ENCODE measurements at places on chromosomes 11 and 22.

DNA sequence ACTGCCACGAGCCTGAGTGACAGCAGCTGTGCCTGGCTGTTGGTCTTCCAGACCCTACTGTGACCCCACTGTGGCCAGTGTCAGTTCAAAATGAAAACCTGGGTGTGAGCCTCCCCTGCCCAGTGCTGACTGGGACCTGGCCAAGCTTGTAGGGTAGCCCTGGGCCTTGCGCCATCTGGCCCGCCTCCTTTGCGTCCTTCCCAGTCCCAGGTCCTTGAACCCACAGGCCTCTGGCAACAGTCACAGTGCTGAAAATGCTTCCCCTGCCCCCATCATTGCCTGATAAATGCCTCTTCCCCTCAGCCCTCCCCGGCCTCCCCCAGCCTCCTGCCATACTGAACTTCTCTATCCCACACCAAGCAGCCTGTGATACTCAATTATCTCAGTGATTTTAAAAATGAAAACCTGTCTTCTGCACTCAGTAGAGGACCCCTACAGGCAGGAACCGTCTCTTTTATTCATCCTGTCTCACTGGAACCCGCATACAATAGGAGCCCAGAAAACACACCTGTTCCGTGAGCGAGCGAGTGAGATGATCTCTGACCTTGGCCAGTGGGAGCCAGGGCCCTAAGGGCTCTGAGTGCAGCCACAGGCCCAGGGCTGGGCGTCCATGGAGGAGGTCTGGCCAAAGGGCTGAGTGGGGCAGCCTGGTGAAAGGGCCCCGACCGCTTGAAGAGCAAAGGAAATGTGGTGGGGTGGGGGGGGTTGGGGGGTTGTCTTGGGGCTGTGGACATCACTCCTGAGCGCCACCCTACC lies 49.7 kb upstream of the TTLL12 start:
- no peaks in the 10 kb centered on the region for H3K27me3 ChIP-seq
- H3K27ac ChIP-seq: no peak overlapping the region
- H3K4me3 ChIP-seq: no peak overlapping the region
- no peak for DNase-seq
- H3K36me3 ChIP-seq: no peaks in the 10 kb centered on the region

DNA sequence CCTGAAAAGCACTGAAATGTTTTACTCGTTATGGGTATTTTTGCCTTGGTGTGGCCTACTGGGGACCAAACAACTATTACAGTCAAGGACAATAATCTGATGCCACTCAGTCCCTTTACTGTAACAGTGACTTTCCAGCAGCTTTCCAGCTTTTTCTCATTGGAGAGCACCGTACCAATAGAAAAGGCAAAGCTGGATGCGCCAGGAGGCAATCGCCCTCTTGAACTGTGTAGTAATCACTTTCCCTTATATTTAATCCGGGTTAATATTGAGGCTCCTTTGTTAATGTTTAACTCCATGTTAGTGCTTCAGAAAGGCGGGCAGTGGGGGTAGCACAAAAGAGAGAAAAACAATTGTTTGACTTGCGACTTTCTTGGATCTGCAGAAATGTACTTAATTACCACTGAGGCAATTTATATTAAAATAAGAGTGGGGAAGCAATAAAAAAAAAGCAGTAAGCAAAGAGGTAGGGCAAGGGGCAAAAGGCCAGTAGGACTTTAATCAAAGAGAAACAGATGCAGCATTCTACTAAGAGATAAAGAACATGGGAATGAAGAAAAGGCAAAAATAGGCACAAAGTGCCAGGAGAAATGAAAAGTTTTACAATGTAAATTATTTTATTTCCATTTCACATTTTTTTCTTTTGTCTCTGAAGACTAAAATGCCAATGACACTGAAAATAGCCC lies 81.6 kb downstream of the LRRC4C start:
- H3K27ac ChIP-seq: no peak overlapping the region
- H3K36me3 ChIP-seq: no peaks in the 10 kb centered on the region
- H3K4me1 ChIP-seq: peaks cover 5% of the 10 kb centered on the region

GRCh38 chr22:33923033-33923432 lies 2.8 kb upstream of the LARGE1 start:
- no peak overlapping the region for H3K4me3 ChIP-seq
- H3K4me1 ChIP-seq: no peaks in the 10 kb centered on the region
- peaks cover 42% of the 10 kb centered on the region for H3K27me3 ChIP-seq
- no peaks in the 10 kb centered on the region for H3K36me3 ChIP-seq
- DNase-seq: no peak

DNA sequence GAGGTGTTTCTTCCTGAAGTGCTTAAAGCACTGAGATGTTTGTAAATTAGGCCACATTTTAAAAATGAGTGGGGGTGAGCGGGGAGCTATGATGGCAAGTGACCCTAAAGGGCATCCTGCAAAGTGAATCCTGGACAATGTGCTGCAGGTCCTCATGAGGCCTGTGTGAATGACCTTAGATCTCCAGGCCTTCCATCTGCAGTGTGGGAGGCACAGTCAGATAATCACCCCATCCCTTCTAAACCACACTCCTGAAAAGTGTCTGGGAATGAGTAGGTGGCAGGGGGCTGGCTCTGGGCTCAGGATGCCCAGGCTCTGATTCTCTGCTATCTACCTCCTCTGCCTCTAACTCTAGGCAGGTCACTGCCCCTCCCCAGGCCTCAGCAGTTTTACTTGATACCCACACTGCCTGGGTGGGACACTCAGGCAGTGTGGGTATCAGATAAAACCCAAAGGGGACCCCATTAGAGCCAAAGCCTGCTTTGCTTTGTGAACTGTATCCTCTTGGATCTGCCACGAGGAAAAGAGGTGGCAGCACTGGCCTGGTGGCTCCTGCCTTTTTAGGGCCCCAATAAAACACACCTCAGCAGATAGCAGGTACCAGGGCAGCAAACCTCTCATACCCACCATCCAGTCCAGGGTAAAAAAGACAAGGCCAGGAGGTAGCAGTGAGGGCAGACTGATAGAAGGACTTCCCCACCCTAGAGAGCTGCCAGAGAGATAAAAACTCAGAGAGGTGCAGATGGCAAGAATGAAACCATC lies 10.5 kb downstream of the STARD10 start:
- peaks cover 14% of the 10 kb centered on the region for H3K4me1 ChIP-seq
- DNase-seq: no peak
- H3K36me3 ChIP-seq: no peaks in the 10 kb centered on the region
- no peaks in the 10 kb centered on the region for H3K27me3 ChIP-seq
- H3K27ac ChIP-seq: no peak overlapping the region

GRCh38 chr11:1146365-1146764 lies 11.4 kb upstream of the MUC5AC start:
- no peaks in the 10 kb centered on the region for H3K27me3 ChIP-seq
- no peak for DNase-seq
- H3K36me3 ChIP-seq: no peaks in the 10 kb centered on the region
- H3K4me1 ChIP-seq: no peaks in the 10 kb centered on the region

GRCh38 chr22:43349636-43350035 lies 6.5 kb upstream of the SCUBE1 start:
- H3K4me3 ChIP-seq: no peak overlapping the region
- no peaks in the 10 kb centered on the region for H3K36me3 ChIP-seq
- DNase-seq: no peak
- no peak overlapping the region for H3K27ac ChIP-seq
- no peaks in the 10 kb centered on the region for H3K4me1 ChIP-seq

GRCh38 chr11:27061461-27061821 lies 20.8 kb downstream of the BBOX1 start:
- H3K36me3 ChIP-seq: no peaks in the 10 kb centered on the region
- DNase-seq: no peak
- no peak overlapping the region for H3K4me3 ChIP-seq
- H3K4me1 ChIP-seq: no peaks in the 10 kb centered on the region

DNA sequence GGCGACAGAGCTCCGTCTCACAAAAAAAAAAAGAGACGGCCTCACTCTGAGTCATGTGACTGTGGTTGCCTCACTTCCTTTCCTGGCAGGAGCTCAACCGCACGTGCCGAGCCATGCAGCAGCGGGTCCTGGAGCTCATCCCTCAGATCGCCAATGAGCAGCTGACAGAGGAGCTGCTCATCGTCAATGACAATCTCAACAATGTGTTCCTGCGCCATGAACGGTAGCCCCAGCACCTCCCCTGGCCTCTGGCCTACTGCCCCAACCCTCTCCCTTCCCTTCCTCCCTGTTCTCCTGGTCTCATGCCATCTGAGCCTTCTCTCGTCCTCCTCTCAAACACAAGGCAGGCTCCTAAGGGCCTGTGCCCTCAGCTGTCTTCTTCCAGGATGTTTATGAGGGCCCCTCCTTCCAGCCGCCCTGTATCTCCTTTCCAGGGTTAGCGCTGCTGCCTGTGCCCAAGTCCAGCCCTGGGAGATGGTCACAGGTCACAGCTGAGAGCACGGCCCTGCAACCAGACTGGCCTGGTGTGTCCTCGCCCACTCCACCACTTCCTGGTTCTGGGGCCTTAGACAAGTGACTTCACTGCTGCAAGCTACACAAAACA lies 30.7 kb downstream of the TOM1 start:
- no peak overlapping the region for H3K4me3 ChIP-seq
- peak overlapping the region; percentile 53 for H3K27ac ChIP-seq
- H3K36me3 ChIP-seq: peaks cover 5% of the 10 kb centered on the region
- no peaks in the 10 kb centered on the region for H3K27me3 ChIP-seq

- no peaks in the 10 kb centered on the region for H3K27me3 ChIP-seq
- H3K4me3 ChIP-seq: no peak overlapping the region
- no peaks in the 10 kb centered on the region for H3K4me1 ChIP-seq
- no peak for DNase-seq
- no peak overlapping the region for H3K27ac ChIP-seq
- H3K36me3 ChIP-seq: no peaks in the 10 kb centered on the region
These were observed 12.9 kb downstream of the TIMP3 start for GRCh38 chr22:32814285-32814860.

GRCh38 chr11:67274768-67275605 lies 8.7 kb downstream of the GRK2 start:
- no peak for DNase-seq
- H3K36me3 ChIP-seq: peaks cover 26% of the 10 kb centered on the region
- H3K4me1 ChIP-seq: peaks cover 78% of the 10 kb centered on the region
- H3K27me3 ChIP-seq: no peaks in the 10 kb centered on the region
- H3K4me3 ChIP-seq: no peak overlapping the region
- H3K27ac ChIP-seq: peak overlapping the region; percentile 96

DNA sequence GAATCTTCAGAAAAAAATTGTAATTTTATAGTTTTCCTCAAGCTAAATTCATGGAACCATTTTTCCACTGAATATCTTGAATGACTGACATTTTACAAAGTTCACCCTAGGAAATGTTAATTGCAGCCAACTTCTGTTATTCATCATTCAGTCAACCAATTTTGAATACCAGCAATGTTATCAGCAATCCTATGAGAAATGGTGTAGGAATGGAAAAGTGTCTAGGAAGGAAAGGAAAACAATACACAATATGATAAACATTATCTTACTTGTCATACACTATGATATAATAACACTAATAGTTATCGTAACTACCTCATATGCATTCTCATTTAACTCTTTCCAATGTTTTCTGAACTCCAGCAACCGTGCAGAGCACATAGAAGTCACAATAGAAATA lies 790.5 kb upstream of the LRRC4C start:
- no peak overlapping the region for H3K4me3 ChIP-seq
- H3K27ac ChIP-seq: no peak overlapping the region
- H3K36me3 ChIP-seq: no peaks in the 10 kb centered on the region
- no peaks in the 10 kb centered on the region for H3K4me1 ChIP-seq
- H3K27me3 ChIP-seq: no peaks in the 10 kb centered on the region
- DNase-seq: no peak

DNA sequence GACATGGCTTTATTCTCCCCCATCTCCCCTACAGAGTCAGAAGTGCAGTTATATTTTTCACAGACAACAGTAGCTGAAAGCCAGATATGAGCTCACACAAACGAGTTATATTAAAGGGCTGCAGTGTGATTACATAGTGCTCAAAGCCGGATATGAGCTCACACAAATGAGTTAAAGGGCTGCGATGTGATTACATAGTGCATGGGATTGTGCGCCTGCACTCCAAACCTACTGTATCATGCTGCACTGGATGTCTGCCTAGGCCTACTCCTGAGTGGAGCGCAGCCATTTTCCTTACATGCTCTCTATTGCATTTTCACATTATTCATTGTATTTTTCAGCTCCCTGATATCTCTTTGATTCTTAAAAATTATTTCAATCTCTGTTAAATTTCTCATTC lies 414.6 kb upstream of the LARGE1 start:
- no peak overlapping the region for H3K27ac ChIP-seq
- H3K4me3 ChIP-seq: no peak overlapping the region
- H3K4me1 ChIP-seq: no peaks in the 10 kb centered on the region
- no peaks in the 10 kb centered on the region for H3K36me3 ChIP-seq

DNA sequence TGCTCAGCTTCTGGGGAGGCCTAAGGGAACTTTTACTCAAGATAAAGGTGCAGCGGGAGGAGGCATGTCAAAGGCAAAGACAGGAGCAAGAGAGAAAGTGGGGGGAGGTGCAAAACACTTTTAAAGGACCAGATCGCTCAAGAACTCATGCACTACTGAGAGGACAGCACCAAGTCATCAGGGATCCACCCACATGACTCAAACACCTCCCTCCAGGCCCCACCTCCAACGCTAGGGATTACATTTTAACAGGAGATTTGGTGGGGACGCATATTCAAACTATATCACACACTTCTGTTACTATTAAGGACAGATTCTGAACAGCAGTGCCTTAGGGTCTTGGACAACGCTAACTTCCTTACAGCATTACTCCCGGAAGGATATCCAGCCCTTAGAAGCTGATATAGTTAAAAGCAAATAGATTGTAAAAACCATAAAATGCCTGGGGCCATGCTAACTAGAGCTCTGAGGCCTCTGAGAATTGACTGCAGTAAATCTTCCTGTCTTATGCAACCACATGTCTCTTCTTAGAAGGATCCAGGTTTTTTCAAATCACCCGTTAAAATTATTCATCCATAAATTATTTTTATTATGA lies 16.7 kb upstream of the ZC3H12C start:
- H3K4me3 ChIP-seq: peak overlapping the region; percentile 4
- DNase-seq: peak; percentile 97
- no peaks in the 10 kb centered on the region for H3K36me3 ChIP-seq
- no peaks in the 10 kb centered on the region for H3K27me3 ChIP-seq
- peaks cover 42% of the 10 kb centered on the region for H3K4me1 ChIP-seq
- peak overlapping the region; percentile 82 for H3K27ac ChIP-seq

- H3K36me3 ChIP-seq: no peaks in the 10 kb centered on the region
- peak; percentile 58 for DNase-seq
- no peak overlapping the region for H3K27ac ChIP-seq
- H3K27me3 ChIP-seq: peaks cover 4% of the 10 kb centered on the region
- H3K4me3 ChIP-seq: no peak overlapping the region
These were observed 24.6 kb upstream of the ACER3 start for GRCh38 chr11:76835928-76836612.

DNA sequence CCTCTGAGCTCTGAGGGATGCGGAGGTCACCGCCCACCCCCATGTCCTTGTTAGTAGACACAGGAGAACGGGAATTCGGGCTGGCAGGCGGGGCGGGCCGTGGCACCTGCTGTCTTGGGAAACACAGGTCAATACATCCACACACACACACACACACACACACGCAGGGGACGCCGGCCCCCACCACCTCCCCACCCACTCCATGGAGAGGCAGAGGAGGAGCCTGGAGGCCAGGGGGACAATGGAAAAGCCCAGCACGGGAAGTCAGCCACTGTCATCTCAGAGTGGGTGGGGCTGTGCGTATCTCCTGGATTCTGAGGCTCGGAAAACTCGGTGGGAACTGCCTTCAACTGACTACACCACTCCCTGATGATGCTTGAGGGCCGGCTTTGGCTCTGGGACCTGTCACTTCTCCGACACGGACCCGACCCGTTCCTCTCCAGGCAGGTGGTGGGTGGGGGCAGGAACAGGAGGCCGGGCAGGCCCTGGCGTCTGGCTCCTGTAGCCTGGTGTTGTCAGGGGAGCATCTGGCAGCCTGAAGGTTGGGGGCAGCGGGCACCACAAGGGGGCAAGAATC lies 18.5 kb upstream of the TMEM184B start:
- H3K4me1 ChIP-seq: no peaks in the 10 kb centered on the region
- H3K27me3 ChIP-seq: no peaks in the 10 kb centered on the region
- no peak for DNase-seq
- H3K4me3 ChIP-seq: no peak overlapping the region
- no peak overlapping the region for H3K27ac ChIP-seq
- H3K36me3 ChIP-seq: peaks cover 52% of the 10 kb centered on the region
